ENCODE measurements at places on chromosomes 12 and 14. TPM values are rescaled to one million over a fixed set of nuclear protein-coding genes. Genes with fewer than 3 reads are reported as not detected.

- no peaks in the 10 kb centered on the region for H3K27me3 ChIP-seq
- H3K4me3 ChIP-seq = no peak overlapping the region
- H3K4me1 ChIP-seq = no peaks in the 10 kb centered on the region
- no peaks in the 10 kb centered on the region for H3K36me3 ChIP-seq
- no peak overlapping the region for H3K27ac ChIP-seq
Measured at GRCh38 chr14:55160989-55161388, 30.4 kb downstream of the DLGAP5 start.

DNA sequence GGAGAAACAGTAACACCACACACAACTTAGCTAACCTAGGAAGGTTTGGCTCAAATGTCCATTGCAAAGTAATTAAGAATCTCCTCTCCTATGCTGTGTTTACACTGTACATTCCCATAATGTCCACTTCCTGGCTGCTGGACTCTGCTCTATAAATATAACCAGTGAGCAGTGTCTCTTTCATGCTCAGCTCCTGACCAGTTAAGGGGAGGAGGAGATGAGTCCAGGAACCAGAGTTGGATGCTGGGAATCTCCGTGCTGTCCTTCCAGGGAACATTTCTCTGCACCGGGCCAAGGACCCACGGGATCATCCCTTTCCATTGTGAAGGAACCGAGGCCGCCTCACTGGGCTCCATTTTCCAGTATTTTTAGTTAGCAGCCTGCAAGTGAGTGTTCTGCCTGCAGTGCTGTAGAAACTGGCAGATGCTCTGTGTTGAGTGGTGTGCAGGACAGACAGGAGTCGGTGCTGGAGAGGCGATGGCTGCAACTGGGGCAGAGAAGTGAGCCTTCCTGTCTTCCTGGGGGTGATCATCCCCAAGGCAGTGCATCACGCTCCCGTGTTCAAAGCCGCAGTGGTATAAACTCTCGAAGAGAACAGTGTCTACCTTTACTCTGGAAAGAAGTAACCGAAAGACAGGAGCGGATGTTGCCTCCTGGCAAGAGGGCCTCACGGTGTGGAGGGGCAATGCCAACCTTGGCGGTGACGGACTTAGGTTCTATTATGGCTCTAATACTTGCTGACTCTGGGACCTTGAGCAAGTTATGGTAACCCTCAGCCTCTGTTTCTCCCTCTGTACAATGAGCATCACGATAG is 195.5 kb downstream of the CACNA1C start:
- H3K4me1 ChIP-seq = no peaks in the 10 kb centered on the region
- no peak for DNase-seq
- no peaks in the 10 kb centered on the region for H3K27me3 ChIP-seq
- H3K36me3 ChIP-seq = no peaks in the 10 kb centered on the region
- H3K4me3 ChIP-seq = no peak overlapping the region

Gene GDF3
- total RNA-seq = 0.33 TPM

DNA sequence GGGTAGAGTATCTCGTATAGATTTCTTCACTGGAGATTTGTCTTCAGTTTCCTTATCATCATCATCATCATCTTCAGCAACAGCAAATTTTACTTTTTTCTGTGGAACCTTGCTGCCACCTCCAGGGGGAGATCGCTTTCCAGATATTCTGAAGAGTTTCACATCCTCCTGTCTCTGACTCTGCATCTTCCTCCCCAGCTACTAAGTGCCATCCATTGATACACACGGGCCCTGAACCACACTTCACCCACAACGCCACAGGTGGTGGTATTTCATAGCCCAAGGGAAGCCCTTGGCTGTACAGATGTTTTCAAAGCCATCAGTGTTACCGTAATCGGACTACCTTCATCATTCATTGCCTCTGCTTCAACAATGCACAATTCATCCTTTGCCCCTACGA is 82.2 kb downstream of the PPP2R5C start:
- H3K36me3 ChIP-seq = no peaks in the 10 kb centered on the region
- no peaks in the 10 kb centered on the region for H3K27me3 ChIP-seq
- no peak for DNase-seq
- no peak overlapping the region for H3K27ac ChIP-seq

Gene IL26
- total RNA-seq = not detected

DNA sequence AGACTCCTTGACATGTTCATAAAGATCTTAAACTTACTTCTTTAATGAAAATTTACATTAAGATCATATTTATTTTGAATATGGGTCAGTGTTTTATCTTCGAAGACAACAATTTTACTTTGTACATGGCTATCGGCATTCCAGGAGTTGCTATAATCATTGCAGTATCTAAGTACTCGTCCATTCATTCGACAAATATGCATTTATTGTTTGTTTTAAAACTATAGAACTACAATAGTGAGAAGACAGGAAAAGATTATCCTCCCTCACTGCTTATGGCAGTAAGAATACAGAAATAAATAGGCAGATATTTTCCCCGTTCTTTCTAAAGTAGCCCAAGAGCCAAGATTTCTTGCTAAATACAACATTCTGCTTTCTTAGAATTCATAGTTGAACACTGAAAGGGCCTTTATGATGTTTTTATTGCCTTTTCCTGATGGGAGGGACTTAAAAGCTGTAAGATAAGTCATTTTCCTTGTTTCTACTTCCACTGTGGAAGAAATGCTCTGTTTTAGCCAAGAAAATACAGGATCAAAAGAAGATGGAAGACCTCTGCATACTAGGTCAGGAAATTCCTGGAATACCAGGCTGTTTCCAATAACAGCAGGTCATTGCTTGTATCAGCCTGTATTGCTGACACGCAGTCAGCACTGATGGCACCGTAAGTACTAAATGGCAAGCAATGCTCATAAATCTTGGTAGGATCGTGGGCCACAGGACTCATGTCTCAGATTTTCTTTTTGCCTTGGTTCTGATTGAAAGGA is 521.0 kb upstream of the ATP2B1 start:
- no peaks in the 10 kb centered on the region for H3K36me3 ChIP-seq
- no peak for DNase-seq
- peak overlapping the region; percentile 6 for H3K27ac ChIP-seq
- no peaks in the 10 kb centered on the region for H3K4me1 ChIP-seq
- H3K4me3 ChIP-seq = no peak overlapping the region
- no peaks in the 10 kb centered on the region for H3K27me3 ChIP-seq

GRCh38 chr12:46373301-46374296 is 1.0 kb upstream of the SLC38A2 start:
- peaks cover 2% of the 10 kb centered on the region for H3K36me3 ChIP-seq
- peak overlapping the region; percentile 97 for H3K4me3 ChIP-seq
- H3K27ac ChIP-seq = peak overlapping the region; percentile 95
- H3K4me1 ChIP-seq = peaks cover 11% of the 10 kb centered on the region

Gene CD69
- total RNA-seq = 21.4 TPM

Gene CCDC184
- 2.0 TPM for total RNA-seq

GRCh38 chr12:10184261-10184843 is 5.5 kb downstream of the TMEM52B start:
- H3K4me1 ChIP-seq = no peaks in the 10 kb centered on the region
- H3K4me3 ChIP-seq = no peak overlapping the region
- DNase-seq = no peak
- no peak overlapping the region for H3K27ac ChIP-seq
- no peaks in the 10 kb centered on the region for H3K36me3 ChIP-seq

Gene GLIPR1
- 23.0 TPM for total RNA-seq

GRCh38 chr12:106265116-106265515 is 17.3 kb upstream of the CKAP4 start:
- DNase-seq = no peak
- H3K36me3 ChIP-seq = no peaks in the 10 kb centered on the region
- H3K27me3 ChIP-seq = no peaks in the 10 kb centered on the region
- no peak overlapping the region for H3K27ac ChIP-seq

DNA sequence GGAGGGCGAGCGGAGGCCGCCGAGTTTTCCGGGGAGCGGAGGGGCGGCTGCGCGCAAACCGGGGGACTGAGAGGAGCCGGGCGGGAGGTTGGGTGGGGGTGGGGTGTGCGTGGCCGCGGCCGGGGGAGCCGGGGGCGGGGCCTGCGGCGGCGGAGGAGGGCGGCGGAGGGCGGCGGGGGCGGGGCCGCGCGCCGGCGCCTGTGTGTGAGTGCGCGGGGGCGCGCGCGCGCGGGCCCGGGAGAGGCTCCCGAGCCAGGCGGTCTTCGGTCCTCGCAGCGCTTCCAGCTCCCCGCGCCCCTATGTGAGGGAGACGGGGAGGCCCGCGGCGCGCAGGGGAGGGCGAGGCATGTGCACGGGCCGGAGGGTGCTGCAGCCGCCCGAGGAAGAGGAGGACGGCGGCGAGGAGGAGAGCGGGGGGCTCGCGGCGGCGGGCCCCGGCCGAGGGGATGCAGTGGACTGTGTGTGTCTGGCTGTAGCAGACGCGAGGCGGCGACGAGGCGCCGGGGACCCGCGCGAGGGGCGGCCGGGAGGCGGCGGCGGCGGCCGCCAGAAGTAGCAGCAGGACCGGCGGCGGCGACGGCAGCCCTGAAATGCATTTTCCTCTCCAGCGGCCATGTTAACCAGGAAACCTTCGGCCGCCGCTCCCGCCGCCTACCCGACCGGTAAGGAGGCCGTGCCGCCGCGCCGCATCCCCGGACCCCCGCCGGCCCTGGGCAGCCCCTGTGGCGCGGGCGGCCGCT is at the start of gene DYRK2:
Gene DYRK2, plus strand, starts transcription at position 225 of the 740 bp plus-strand sequence. Its CDS starts 389 bp downstream, at position 614.
- DNase-seq = peak; percentile 48
- H3K36me3 ChIP-seq = no peaks in the 10 kb centered on the region
- H3K27me3 ChIP-seq = no peaks in the 10 kb centered on the region
- no peaks in the 10 kb centered on the region for H3K4me1 ChIP-seq

DNA sequence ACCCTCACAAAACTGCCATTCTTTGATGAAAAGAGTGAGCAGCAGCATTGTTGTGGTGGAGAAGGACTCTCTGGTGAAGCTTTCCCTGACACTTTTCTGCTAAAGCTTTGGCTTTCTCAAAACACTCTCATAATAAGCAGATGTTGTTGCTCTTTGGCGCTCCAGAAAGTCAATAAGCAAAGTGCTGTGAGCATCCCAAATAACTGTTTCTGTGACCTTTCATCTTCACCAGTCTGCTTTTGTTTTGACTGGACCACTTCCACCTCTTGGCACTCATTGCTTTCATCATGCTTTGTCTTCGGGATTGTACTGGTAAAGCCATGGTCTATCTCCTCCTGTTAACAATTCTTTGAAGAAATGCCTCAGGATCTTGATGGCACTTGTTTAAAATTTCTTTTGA is 424.7 kb upstream of the TMPO start:
- no peaks in the 10 kb centered on the region for H3K27me3 ChIP-seq
- H3K4me3 ChIP-seq = no peak overlapping the region
- H3K4me1 ChIP-seq = no peaks in the 10 kb centered on the region
- no peaks in the 10 kb centered on the region for H3K36me3 ChIP-seq
- no peak for DNase-seq

DNA sequence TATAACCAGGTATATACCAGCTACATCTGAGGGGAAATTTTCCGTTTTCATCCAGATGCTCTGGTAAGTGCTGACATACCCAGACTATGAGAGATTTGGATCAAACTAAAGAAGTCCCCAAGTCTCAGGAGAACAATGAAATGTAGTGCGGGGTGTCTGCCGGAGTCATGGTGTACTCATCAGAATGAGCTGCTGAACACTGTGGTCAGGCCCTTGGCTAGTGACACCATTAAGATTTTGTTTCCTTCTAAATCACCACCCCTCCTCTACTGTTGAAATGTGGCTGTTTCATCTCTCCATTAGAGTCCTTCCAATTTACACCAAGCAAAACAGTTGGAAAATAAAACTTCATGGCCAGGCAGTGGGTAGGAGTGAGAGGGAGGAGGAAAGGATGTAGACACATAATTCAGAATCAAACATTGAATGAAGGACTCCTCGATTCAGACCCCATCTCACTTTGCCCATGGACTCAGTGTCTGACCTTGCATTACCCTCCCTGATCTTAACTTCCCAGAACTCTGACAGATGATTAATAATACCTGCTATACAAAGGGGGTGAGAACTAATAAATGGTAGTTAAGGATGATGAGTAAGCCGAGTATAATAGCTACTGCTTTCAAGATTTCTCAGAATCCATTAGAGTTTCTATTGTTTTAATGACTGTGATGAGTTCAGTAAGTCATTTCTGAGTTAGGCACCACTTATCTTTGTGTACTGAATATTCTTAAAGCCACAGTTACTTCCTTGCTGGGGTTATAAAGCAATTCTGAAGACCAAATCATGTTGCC is 127.4 kb downstream of the CRADD start:
- H3K27me3 ChIP-seq = no peaks in the 10 kb centered on the region
- no peaks in the 10 kb centered on the region for H3K36me3 ChIP-seq
- peaks cover 4% of the 10 kb centered on the region for H3K4me1 ChIP-seq

Gene CCDC198
- total RNA-seq = not detected

GRCh38 chr14:85040046-85040685 is 489.8 kb upstream of the FLRT2 start:
- H3K27ac ChIP-seq = no peak overlapping the region
- no peaks in the 10 kb centered on the region for H3K27me3 ChIP-seq
- H3K4me3 ChIP-seq = no peak overlapping the region
- no peak for DNase-seq
- no peaks in the 10 kb centered on the region for H3K36me3 ChIP-seq
- H3K4me1 ChIP-seq = no peaks in the 10 kb centered on the region

- no peaks in the 10 kb centered on the region for H3K36me3 ChIP-seq
- no peak overlapping the region for H3K4me3 ChIP-seq
- no peak for DNase-seq
- H3K27me3 ChIP-seq = no peaks in the 10 kb centered on the region
Measured at GRCh38 chr12:24111086-24111485, 161.6 kb upstream of the SOX5 start.

Gene ABCD2
- 48.0 TPM for total RNA-seq

GRCh38 chr14:67319142-67319541 is 40.5 kb downstream of the ATP6V1D start:
- H3K36me3 ChIP-seq = no peaks in the 10 kb centered on the region
- DNase-seq = no peak
- no peak overlapping the region for H3K27ac ChIP-seq

DNA sequence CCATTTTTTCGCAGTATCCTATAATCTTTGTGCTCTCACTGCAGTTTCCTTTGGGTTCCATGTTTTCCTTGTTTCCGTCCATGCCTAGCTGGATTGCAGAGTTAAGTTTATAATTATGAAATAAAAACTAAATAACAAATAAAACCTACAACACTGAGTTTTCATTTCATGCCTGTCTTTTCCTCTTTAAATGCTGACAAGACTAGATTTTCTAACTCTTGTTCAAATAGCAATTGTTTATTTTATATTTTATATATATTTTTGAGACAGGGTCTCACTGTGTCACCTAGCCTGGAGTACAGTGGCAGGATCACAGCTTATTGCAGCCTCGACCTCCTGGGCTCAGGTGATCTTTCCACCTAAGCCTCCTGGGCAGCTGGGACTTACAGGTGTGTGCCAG is 5.3 kb upstream of the GEMIN2 start:
- no peak overlapping the region for H3K27ac ChIP-seq
- no peaks in the 10 kb centered on the region for H3K4me1 ChIP-seq
- H3K27me3 ChIP-seq = no peaks in the 10 kb centered on the region

GRCh38 chr14:75156901-75157300 is 19.5 kb downstream of the TMED10 start:
- no peak for DNase-seq
- no peaks in the 10 kb centered on the region for H3K27me3 ChIP-seq
- H3K27ac ChIP-seq = no peak overlapping the region
- H3K36me3 ChIP-seq = no peaks in the 10 kb centered on the region
- no peak overlapping the region for H3K4me3 ChIP-seq
- no peaks in the 10 kb centered on the region for H3K4me1 ChIP-seq

DNA sequence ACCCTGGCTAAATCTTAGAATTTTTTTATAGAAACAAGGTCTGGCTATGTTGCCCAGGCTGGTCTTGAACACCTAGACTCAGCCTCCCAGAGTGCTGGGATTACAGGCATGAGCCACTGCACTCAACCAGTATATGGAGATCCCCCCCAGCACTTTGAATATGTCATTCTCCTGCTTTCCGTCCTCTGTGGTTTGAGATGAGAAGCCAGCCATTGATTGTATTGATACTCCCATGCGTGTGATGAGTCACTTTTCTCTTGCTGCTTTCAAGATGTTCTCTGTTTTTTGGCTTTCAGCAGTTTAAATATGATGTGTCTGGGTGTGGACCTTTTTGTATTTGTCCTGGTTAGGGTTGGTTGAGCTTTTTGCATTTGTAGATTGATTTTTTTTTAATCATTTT is 75.2 kb upstream of the DNM1L start:
- H3K27ac ChIP-seq = no peak overlapping the region
- no peaks in the 10 kb centered on the region for H3K36me3 ChIP-seq
- no peak for DNase-seq
- no peaks in the 10 kb centered on the region for H3K27me3 ChIP-seq
